Right atrium auricular region (tissue), 2 donors: ENCODE measurements at places on chromosomes 5 and 9. TPM values are rescaled to one million over a fixed set of nuclear protein-coding genes. Genes with fewer than 3 reads are reported as not detected.

DNA sequence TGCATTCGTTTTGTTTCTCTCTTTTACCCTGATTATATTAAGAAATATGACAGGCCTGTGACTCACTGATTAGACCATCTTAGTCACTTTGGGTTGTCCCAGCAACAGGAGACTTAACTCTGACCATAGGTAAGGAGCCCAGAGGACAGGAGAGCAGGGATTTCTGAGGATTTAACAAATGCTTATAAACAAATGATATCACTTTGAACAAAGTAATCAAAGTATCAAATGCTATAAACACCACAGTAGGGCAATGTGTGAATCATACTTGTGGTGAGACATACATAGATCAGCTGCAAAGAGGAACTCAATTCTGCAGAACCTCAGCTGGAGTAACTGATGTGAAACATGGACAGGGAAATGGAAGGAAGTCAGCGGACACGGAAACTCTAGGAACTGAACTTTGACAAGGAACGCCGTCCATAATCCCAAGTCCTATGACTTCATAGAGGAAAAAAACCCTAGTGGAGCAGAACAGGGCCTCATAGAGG lies 190.6 kb upstream of the MSX2 start:
- no peak overlapping the region for H3K4me3 ChIP-seq
- H3K36me3 ChIP-seq: no peaks in the 10 kb centered on the region
- DNase-seq: no peak
- H3K27me3 ChIP-seq: no peaks in the 10 kb centered on the region
- peaks cover 5% of the 10 kb centered on the region for H3K4me1 ChIP-seq

GRCh38 chr5:34455098-34455497 lies 201.0 kb upstream of the RAI14 start:
- H3K4me1 ChIP-seq: no peaks in the 10 kb centered on the region
- DNase-seq: no peak
- H3K27me3 ChIP-seq: no peaks in the 10 kb centered on the region
- no peak overlapping the region for H3K27ac ChIP-seq

- no peaks in the 10 kb centered on the region for H3K36me3 ChIP-seq
- no peak overlapping the region for H3K27ac ChIP-seq
- no peaks in the 10 kb centered on the region for H3K27me3 ChIP-seq
- no peaks in the 10 kb centered on the region for H3K4me1 ChIP-seq
- DNase-seq: no peak
Observed at GRCh38 chr5:63128018-63128417, 549.4 kb downstream of the LRRC70 start.

GRCh38 chr5:177473443-177474001 lies at the start of gene DBN1:
TSS of gene DBN1 (minus strand) at chr5:177473634. CDS start at chr5:177473521, 113 bp downstream.
- H3K4me1 ChIP-seq: peaks cover 63% of the 10 kb centered on the region
- peaks cover 5% of the 10 kb centered on the region for H3K27me3 ChIP-seq
- peak within 1 kb of the TSS; percentile 75 for H3K4me3 ChIP-seq
- H3K36me3 ChIP-seq: no peaks in the 10 kb centered on the region
- no peak for DNase-seq
- H3K27ac ChIP-seq: peak within 1 kb of the TSS; percentile 84

- no peaks in the 10 kb centered on the region for H3K27me3 ChIP-seq
- no peak for DNase-seq
- no peaks in the 10 kb centered on the region for H3K4me1 ChIP-seq
- no peak overlapping the region for H3K4me3 ChIP-seq
- H3K27ac ChIP-seq: no peak overlapping the region
Observed at GRCh38 chr9:128716581-128717254, 7.2 kb downstream of the ZDHHC12 start.

DNA sequence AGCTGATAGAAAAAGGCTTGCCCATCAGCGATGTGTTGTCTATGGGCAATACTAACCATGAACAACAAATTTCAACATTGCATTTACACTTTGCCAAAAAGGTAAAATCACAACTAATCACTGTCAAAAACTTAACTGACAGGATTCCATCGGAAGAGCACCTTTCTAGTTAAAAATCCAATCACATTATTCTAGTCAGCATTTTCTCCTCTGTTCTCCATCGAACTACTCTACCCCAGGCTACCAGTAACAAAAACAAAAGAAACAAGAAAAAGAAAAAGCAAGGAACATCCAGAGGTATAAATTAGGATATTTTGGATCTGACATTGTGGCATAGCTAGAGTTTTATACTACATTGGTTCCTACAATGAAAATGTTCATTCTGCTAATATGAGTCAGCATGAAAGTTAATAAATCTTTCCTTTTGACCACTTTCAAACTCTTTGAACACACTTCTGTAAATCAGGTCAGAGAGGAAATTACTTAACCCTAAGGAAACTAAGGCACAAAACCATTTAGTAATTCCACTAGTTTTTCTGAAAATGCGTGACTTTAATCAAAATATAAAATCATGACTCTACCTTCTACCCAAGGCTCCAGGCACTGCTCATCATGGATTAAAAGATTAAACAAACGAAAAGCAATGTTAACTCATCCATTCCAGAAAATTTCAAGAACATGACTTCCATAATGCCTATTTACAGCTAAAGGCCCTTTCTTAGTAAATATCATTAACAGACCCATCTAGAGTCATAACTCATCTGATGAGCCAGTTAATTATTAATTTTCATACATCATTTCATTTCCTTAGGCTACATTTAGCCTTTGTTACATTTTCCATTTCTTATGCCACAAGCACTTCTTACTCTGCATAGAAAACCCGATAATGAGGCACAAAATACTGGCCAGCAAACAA lies 10.2 kb downstream of the GLIS3 start:
- no peaks in the 10 kb centered on the region for H3K36me3 ChIP-seq
- H3K27me3 ChIP-seq: no peaks in the 10 kb centered on the region
- no peaks in the 10 kb centered on the region for H3K4me1 ChIP-seq
- no peak overlapping the region for H3K4me3 ChIP-seq
- DNase-seq: no peak
- no peak overlapping the region for H3K27ac ChIP-seq

GRCh38 chr5:177496070-177496726 lies 1.2 kb downstream of the PDLIM7 start:
- H3K36me3 ChIP-seq: peaks cover 26% of the 10 kb centered on the region
- no peaks in the 10 kb centered on the region for H3K27me3 ChIP-seq
- H3K4me1 ChIP-seq: no peaks in the 10 kb centered on the region
- H3K4me3 ChIP-seq: peak overlapping the region; percentile 93
- peak overlapping the region; percentile 95 for H3K27ac ChIP-seq
- DNase-seq: no peak

- no peaks in the 10 kb centered on the region for H3K27me3 ChIP-seq
- no peak overlapping the region for H3K27ac ChIP-seq
Observed at GRCh38 chr5:14295610-14296009, 152.5 kb downstream of the TRIO start.

GRCh38 chr5:8826508-8826907 lies 719.4 kb downstream of the SEMA5A start:
- H3K4me1 ChIP-seq: no peaks in the 10 kb centered on the region
- H3K4me3 ChIP-seq: no peak overlapping the region
- H3K27me3 ChIP-seq: no peaks in the 10 kb centered on the region
- no peak for DNase-seq
- H3K27ac ChIP-seq: no peak overlapping the region

GRCh38 chr9:81646337-81646736 lies 43.0 kb downstream of the TLE1 start:
- DNase-seq: no peak
- H3K36me3 ChIP-seq: peaks cover 5% of the 10 kb centered on the region
- no peaks in the 10 kb centered on the region for H3K27me3 ChIP-seq
- no peak overlapping the region for H3K4me3 ChIP-seq
- no peaks in the 10 kb centered on the region for H3K4me1 ChIP-seq
- no peak overlapping the region for H3K27ac ChIP-seq

C5orf46 gene
- total RNA-seq: 2.7 TPM

RNF208 gene
- 5.9 TPM for total RNA-seq

GRCh38 chr9:109997682-109998081 lies 210.3 kb downstream of the C9orf152 start:
- H3K4me3 ChIP-seq: no peak overlapping the region
- H3K36me3 ChIP-seq: peaks cover 15% of the 10 kb centered on the region
- H3K4me1 ChIP-seq: no peaks in the 10 kb centered on the region
- peak overlapping the region; percentile 7 for H3K27ac ChIP-seq

GFI1B gene
- total RNA-seq: not detected

PCDHB14 gene
- total RNA-seq: 4.3 TPM

FREM1 gene
- 2.4 TPM for total RNA-seq

PALM2AKAP2 gene
- 61.1 TPM for total RNA-seq

GRCh38 chr5:155299386-155300005 lies 285.9 kb downstream of the KIF4B start:
- no peak overlapping the region for H3K4me3 ChIP-seq
- no peaks in the 10 kb centered on the region for H3K36me3 ChIP-seq
- no peaks in the 10 kb centered on the region for H3K27me3 ChIP-seq

GRCh38 chr9:117696154-117696553 lies 8.0 kb upstream of the TLR4 start:
- no peak for DNase-seq
- no peak overlapping the region for H3K27ac ChIP-seq
- H3K4me1 ChIP-seq: no peaks in the 10 kb centered on the region
- H3K4me3 ChIP-seq: no peak overlapping the region
- H3K36me3 ChIP-seq: no peaks in the 10 kb centered on the region
- H3K27me3 ChIP-seq: no peaks in the 10 kb centered on the region
